ENCODE measurements at places on chromosomes 3 and 15. TPM values are rescaled to one million over a fixed set of nuclear protein-coding genes. Genes with fewer than 3 reads are reported as not detected.

The SMCO1 gene
- total RNA-seq, result not detected

The SLC2A2 gene
- not detected for total RNA-seq

The EPHA3 gene
- total RNA-seq, result not detected

The TLR9 gene
- total RNA-seq, result not detected

The GPR171 gene
- not detected for total RNA-seq

The ITPR1 gene
- 2.7 TPM for total RNA-seq

The ACAN gene
- total RNA-seq, result not detected
